ENCODE measurements at places on chromosomes 1 and 21.

- DNase-seq: no peak
Measured at GRCh38 chr21:16192902-16193301, 463.1 kb downstream of the USP25 start.

- DNase-seq: no peak
Measured at GRCh38 chr1:94504601-94505000, 37.0 kb downstream of the F3 start.

GRCh38 chr1:162349635-162350330 lies 26.9 kb downstream of the SPATA46 start:
- DNase-seq: no peak

- DNase-seq: no peak
Measured at GRCh38 chr1:175297291-175297690, 104.7 kb upstream of the KIAA0040 start.

DNA sequence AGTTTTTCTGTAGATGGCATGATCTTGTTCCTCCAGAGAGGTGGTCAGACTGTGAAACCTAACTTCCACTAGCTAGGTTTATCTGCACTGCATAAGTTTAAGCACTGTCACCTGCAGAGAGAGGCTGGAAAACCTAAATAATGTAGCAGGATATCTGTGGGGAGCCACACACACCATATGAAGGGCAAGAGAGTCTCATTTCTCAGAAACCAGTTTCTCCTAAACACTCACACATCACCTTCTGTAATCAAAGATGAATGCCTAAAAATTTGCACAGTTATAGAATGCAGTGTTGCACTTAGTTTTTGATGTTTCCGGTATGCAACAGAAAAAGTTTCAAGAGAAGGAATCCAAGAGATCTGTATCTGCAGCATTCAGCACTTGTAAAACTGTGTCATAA lies 654.6 kb downstream of the ADGRL2 start:
- DNase-seq: no peak

DNA sequence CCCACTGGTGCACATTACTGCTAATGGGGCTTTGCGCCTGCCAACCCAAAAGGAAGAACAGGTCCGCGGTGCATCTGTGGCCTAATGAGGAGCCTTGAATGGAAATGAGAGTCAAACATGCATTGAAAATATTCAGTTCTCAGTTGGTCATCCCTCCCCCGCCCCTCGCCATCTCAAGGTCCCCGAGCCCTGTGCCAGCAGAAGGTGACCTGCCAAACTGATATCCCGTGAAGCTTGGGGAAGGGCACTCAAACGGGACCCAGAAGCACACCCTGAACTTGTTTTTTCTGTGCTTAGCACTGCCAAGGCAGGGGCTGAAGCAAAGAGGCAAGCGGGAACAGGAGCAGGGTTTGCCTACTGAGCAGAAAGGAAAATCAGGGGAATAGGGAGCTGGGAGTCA lies 67.9 kb upstream of the ZNF648 start:
- no peak for DNase-seq

DNA sequence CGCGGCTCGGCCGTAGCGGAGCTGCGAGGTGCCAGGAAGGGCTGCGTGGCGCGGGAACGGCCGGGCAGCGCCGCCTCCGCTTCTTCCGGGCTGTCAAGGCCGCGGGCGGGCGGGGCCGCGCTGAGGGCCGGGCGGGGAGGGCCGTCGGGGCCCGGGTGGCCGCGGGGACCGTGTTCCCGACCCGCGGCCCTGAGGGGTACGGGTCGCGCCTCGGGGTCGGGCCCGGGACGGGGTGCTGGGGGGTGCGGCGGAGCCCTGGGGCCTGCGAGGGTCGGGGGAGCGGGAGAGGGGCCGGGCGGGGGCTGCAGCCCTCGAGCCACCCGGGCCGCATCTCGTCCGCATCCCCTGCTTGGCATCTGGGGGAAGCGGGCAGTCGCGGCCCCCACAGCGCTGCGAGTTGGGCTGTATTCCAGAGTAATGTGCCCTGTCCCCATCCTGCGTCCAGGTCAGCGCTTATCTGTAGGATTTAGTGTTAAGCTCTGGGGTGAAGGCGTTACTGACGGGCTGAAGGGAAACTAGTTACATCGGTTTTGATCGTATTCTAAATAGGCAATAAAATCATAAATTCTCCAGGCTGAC lies 379 bp downstream of the RER1 start:
- DNase-seq: no peak

- DNase-seq: no peak
Measured at GRCh38 chr1:59419361-59420140, 122.7 kb downstream of the FGGY start.

GRCh38 chr1:27132624-27133023 lies 22.3 kb downstream of the SLC9A1 start:
- no peak for DNase-seq

- DNase-seq: no peak
Measured at GRCh38 chr1:18614069-18614735, 16.4 kb upstream of the PAX7 start.

DNA sequence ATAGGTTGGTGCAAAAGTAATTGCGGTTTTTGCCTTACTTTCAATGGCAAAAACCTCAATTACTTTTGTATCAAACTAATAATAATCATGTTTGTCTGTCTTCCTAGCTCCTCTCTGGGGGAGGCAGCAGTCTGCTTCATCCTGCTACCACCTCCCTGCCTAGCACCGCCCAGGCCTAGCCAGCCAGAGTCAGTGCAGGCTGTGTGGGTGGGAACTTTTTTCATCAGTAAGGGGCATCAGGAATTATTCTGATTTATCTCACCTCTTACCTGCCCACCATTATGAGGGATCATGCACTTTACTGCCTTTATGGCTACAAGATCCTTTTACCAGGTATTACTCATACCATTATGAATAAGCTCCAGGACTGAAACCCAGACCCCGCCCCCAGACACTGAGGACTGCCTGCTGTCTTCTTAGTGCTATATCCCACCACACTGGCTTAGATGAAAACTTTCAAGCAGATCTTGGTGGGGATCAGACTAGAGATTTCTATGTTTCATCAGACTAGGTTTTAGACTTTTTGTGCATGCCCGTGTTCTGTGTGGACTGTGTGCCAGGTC lies 116.4 kb downstream of the PBX1 start:
- DNase-seq: no peak

- DNase-seq: no peak
Measured at GRCh38 chr1:11898086-11898785, 28.0 kb downstream of the KIAA2013 start.

- DNase-seq: no peak
Measured at GRCh38 chr1:156708218-156708661, 2.9 kb upstream of the CRABP2 start.

GRCh38 chr1:235952950-235953615 lies 86.4 kb upstream of the LYST start:
- no peak for DNase-seq

DNA sequence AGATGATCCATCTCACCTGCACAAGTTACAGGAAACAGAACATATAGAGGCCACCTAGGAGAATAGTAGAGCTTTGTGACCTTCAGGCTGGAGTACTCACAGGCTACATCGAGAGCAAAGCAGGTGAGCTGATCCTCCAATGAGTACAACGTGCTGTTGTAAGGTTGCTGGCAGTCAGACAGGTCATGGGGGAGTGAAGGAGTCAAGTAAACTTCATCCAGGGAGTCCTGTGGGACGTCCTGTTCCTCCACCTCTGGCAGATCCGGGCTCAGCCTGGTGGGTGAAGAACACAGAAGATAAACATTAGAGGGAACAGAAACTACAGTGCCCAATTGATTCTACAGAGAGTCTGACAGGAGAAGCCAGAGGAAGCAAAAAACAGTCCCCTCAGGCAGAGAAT lies 62.5 kb downstream of the PRKAB2 start:
- DNase-seq: no peak

GRCh38 chr1:62209931-62210595 lies 15.4 kb downstream of the L1TD1 start:
- DNase-seq: no peak

- no peak for DNase-seq
Measured at GRCh38 chr21:42330380-42331371, 15.5 kb upstream of the TFF3 start.

DNA sequence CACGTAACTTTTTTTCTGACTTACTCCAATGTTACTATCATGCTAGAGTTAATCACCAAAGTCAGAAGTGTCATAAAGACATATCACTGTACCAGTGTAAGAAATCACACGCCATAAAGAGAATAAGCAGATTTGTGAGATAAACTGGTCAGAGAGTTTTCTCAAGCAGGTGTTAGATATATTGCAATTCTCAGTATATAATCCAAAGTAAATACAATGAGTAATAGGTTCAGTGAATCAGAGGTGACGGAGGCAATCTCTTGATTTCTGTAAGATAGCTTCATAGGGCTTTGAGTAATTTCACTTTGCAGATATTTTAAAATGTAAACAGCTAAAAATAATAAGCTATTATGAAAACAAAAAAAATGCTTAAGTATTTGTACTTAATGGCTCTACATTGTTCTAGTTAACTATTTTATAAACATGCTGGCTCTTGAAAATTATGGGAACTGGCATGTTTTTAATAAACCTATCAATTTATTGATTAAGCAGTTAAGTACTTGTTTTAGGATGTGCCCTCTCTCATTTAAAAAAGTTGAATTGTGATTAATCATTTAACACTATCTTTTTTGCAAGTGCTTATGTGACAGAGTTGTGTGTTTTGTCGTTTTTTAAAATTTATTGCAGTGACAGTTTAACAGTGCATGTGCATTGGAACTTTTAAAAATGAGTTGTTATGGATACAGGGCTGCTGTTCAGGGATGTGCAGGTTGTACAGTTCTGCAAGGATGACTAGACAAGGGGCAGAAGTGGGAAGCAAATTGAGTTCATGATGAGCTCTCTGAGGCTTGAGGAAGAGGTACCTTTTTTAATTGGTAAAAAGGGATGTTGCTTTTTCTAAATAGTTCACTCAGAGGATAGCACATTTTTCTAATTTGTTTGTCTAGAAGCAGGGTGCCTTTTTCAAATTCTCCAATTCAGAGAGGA lies 119.1 kb downstream of the USP25 start:
- DNase-seq: no peak

DNA sequence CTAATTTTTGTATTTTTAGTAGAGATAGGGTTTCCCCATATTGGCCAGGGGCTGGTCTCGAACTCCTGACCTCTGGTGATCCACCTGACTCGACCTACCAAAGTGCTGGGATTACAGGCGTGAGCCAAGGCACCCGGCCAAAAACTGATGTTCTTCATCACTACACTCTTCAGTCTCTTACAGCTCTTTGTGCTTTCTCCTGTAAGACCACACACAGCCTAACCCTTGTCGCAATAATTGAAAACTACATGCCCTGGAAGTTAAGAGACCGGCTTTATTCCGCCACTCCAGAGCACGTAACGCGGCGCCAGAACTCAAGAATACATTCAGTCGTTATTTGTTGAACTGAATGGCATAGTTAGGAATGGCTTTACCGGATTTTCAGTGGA lies 552 bp downstream of the GPATCH4 start:
- no peak for DNase-seq

- no peak for DNase-seq
Measured at GRCh38 chr1:177857285-177857684, 112.6 kb downstream of the SEC16B start.

GRCh38 chr1:168654198-168654915 lies 74.6 kb downstream of the DPT start:
- DNase-seq: no peak

GRCh38 chr1:234114648-234115307 lies 210.3 kb downstream of the SLC35F3 start:
- DNase-seq: no peak

GRCh38 chr21:44295163-44295573 lies 4.7 kb upstream of the PFKL start:
- DNase-seq: no peak

DNA sequence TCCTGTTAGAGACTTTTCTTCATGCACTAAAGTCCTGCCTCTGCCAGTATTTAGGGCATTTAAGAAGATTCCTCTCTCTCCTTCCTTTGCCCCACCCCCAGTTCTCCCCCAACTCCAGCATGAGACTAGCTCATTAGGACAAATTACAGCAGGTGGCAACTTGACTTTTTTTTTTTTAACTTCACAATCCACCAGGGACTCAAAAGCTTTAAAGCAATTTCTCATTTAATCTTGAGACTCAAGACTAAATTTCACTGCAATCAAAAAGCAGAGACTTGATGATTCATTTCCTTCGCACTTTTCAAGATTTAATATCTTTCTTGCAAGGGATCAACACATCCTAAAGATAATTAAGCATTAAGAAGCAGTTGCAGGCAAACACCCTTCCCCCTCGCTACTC lies 74.9 kb downstream of the WLS start:
- no peak for DNase-seq

- DNase-seq: no peak
Measured at GRCh38 chr1:114618606-114619005, 37.2 kb upstream of the BCAS2 start.

GRCh38 chr21:45889256-45889655 lies 92.3 kb upstream of the COL6A1 start:
- DNase-seq: no peak

Data from activated T-helper 1 cell treated with Interleukin-2 at 50 U/mL for 16 hours (primary cell).